NCI-H69 (cell line): ENCODE measurements at places on chromosomes 4 and X.

DNA sequence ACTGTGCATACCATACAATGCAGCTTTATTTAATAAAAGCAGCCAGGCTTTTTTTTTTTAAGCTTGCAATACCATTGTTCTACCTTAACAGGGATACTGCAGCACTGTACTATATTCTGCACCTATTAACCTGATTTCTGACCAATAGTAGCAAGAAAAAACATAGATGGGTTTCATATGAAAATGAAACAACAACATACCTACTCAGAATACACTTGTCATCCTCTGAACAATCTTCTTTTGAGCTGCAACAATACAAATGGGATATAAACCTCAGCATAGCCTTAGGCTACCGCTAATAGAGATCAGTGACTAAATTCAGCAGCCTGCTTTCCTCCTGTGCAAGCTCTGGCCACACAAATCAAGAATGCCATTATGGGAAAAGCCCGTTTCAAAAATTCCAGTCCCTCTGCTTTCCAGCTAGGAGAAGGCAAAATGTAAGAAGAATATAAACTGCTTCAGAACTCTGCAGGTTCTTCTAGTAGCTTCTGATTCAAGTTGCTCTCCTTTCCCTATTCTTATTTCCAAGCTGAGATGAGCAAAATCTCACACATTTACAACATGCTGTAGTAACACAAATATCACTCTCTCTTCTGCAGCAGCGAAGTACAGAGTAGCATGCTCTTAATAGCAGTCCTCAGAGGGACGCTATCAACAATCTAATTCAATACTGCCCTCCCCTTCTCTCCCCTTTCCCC is 143.4 kb downstream of the KLHL13 start:
- DNase-seq = peak; percentile 73

DNA sequence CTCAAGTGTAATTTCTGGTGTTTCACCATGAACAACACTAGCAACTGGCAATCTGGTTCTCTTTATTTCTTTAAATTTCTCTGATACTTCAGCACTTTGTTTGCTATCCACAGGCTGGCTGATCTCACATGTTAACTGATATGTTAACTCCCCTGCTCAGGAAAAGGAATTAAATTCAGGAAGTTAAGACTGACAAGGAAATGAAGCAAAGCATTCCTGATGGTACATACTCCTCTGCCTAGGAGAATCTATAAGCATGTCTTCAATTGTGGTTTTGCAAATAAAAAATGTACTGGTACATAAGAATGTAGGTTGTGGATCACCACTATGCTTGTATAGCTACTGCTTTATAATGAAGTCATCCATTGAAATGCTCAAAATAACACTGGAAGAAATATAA is 1119.2 kb upstream of the INTU start:
- DNase-seq = no peak

- no peak for DNase-seq
Measured at GRCh38 chr4:3291411-3291968, 1.3 kb upstream of the RGS12 start.

DNA sequence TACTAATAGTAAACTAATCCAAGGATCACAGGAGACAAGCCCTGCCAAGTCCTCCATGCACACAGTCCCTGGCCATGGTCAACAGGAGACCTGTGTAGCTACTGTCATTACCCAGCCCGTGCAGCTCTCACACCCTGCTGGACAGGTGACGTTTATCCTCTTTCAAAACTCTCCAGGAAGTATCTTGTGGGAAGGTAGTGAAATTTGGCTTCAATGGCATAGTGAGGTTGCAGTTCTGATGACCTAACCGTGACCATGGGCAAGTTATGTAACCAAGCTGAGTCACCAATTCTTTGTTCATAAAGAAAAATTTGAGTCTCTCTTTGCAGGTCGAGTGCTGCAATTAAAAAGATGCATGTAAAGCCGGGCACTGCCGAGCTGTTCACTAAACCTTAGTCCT is 11.3 kb upstream of the SLC2A9 start:
- no peak for DNase-seq

- DNase-seq = no peak
Measured at GRCh38 chrX:69116077-69116476, 49.2 kb downstream of the PJA1 start.

DNA sequence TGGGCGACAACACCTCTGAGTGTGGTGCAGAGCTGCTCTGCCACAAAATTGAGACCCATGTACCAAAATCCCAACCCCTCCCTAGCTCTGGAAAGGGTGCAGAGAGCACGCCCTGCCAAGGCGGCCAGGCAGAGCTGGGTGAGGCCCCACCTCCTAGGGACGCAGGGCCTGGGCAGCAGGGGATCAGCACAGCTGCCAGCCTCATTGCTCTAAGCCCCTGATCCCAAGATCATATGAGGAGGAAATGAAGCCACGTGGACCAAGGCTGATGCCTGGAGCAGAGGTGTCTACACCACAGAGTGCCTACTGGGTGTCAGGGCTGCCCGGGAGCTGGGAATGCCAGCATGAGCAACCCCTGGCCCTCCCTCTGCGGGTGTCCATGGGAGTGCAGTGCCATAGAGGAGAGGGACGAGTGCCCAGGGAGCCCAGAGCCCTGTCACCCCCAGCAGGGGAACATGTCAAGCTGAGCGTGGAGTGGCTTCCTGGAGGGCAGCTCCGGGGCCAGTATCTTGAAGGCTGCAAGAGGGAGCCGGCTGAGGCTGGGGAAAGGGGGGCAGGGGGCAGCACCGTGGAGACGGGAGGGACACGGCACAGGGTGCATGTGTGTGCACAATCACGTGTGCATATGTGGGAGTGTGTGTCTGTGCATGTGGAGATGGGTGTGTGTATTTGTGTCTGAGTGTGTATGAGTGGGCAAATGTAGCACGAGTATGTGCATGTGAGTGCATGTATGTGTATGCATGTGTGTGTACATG is 63.9 kb upstream of the PSAPL1 start:
- DNase-seq = no peak

- no peak for DNase-seq
Measured at GRCh38 chr4:185859111-185859510, 47.1 kb upstream of the SORBS2 start.

- peak; percentile 1 for DNase-seq
Measured at GRCh38 chrX:16124201-16124600, 836 bp downstream of the GRPR start.
